ENCODE measurements at places on chromosomes 7 and 10.

GRCh38 chr10:6198171-6198570 is 4.6 kb upstream of the PFKFB3 start:
- DNase-seq, result no peak

DNA sequence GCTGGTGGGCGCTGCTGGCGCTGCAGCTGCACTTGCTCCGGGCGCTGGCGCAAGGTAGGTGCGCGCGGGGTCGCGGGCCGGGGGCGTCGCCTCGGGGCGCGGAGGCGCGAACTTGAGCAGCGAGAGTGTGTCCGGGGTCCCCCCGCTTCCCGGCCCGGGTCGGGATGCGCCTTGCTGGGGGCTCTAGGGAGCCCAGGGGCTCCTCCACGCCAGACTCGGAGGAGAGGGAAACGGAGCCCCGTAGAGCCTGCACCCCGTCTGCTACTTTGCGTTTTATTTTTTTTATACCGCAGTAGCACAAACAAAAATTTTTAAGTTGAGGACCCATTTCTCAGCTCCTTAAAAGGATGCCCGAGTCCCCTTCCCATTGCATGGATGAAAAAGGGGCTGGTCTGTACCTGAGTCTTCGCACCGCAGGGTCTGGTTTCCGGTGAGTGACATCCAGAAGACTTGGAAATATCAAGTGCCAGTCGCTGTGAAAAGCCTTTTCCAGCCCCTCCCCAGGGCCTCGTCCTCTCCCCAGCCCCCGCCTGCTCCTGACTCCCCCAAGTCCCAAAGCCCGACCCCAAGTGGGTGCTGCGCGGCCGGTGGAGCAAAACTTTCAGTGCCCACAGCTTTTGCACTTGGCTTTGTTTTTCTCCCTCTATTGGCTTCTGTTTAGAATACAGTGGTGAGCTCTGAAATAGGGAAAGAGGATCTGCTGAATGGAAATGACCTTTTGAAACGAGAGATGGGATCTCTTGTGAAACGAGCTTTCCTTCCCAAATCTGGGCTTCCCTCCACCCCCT is 973 bp downstream of the SDK1 start:
- DNase-seq, result no peak

- no peak for DNase-seq
Measured at GRCh38 chr10:62819141-62819920, 3.2 kb upstream of the EGR2 start.

DNA sequence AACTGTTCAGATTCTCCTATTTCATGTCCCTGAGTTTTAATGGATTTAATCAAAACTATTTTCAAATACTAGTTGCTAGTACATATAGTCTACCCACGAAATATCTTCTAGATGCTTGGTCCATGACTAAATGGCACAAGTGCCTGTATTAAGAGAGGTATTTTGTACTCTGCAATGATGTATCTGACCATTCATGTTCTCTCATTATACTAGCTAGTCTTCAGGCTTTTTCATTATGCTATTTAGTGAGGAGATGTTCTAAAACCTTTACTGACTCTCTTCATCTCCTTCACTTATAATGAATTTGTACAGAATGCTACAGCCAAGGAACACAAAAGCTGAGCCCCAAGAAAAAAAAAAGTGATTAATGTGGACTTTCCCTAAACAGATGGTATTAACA is 222.5 kb downstream of the AHR start:
- no peak for DNase-seq

- DNase-seq, result no peak
Measured at GRCh38 chr7:133479456-133480065, 226.7 kb downstream of the EXOC4 start.

- DNase-seq, result no peak
Measured at GRCh38 chr10:23284155-23284554, 60.4 kb downstream of the C10orf67 start.

GRCh38 chr7:595621-596010 is 76.0 kb upstream of the PDGFA start:
- DNase-seq, result no peak

- no peak for DNase-seq
Measured at GRCh38 chr7:1569440-1569832, 396 bp downstream of the PSMG3 start.

Measured in NCI-H446 (cell line).